ENCODE measurements at places on chromosomes 5 and 9.

GRCh38 chr5:64678374-64678773 is 11.9 kb upstream of the SHISAL2B start:
- DNase-seq, result no peak

GRCh38 chr5:75524071-75524470 is 12.4 kb downstream of the POLK start:
- DNase-seq, result no peak

GRCh38 chr9:20250791-20251190 is 371.5 kb downstream of the MLLT3 start:
- DNase-seq, result no peak

GRCh38 chr5:174030286-174030685 is 15.2 kb upstream of the NSG2 start:
- no peak for DNase-seq

- DNase-seq, result no peak
Measured at GRCh38 chr5:138458384-138458783, 6.9 kb upstream of the EGR1 start.

DNA sequence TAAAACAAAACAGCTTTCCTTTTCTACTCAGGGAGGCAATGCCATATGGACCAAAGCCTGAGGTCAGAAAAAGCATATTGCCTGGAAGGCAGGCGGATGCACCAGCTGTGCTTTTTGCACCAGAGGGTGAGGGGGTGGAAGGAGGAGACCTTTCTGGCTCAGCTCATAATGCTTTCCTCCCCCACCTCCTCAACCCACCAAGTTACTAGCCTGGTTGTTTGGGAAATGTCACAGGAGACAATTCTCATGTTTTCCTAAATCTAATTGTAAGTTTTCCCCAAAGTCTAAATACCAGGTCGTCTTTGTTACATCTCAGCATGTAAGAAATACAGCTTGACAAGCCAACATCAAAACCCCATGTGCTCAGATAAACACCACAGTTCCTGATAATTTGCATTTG is 72.6 kb upstream of the DMRTA1 start:
- no peak for DNase-seq

GRCh38 chr5:72295539-72295938 is 24.5 kb downstream of the MRPS27 start:
- DNase-seq, result no peak

GRCh38 chr5:180628827-180629750 is 20.3 kb downstream of the FLT4 start:
- DNase-seq, result no peak

GRCh38 chr5:65674749-65675148 is 47.2 kb downstream of the SGTB start:
- DNase-seq, result no peak

- DNase-seq, result no peak
Measured at GRCh38 chr5:3825531-3826451, 230.2 kb downstream of the IRX1 start.
